Left lung (tissue), 14 donors: ENCODE measurements at places on chromosomes 2 and 18. TPM values are rescaled to one million over a fixed set of nuclear protein-coding genes. Genes with fewer than 3 reads are reported as not detected.

GRCh38 chr2:102652126-102652525 lies 32.8 kb downstream of the SLC9A2 start:
- no peak for DNase-seq

DNA sequence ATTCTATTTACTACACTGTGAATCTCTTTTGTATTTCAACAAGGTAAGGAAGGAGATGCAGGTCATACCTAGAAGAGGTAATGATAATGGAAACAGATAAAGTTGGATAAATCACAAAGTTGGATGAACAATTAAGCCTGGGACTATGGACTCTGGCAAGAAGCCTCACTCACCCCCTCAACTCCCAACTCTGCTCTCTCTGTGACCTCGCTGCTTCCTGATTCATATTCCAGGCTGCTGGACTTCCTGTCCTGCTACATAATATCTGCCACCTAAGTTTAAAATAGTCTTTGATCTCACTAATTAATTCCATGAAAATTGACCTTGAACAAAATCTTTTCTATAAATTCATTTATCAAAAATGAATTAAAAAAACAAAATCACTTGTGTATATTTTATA lies 215.3 kb downstream of the CALCRL start:
- no peak for DNase-seq

- no peak for DNase-seq
Observed at GRCh38 chr2:203379156-203379555, 51.0 kb downstream of the ABI2 start.

- no peak for DNase-seq
Observed at GRCh38 chr18:709771-710170, 2.7 kb downstream of the ENOSF1 start.

DNA sequence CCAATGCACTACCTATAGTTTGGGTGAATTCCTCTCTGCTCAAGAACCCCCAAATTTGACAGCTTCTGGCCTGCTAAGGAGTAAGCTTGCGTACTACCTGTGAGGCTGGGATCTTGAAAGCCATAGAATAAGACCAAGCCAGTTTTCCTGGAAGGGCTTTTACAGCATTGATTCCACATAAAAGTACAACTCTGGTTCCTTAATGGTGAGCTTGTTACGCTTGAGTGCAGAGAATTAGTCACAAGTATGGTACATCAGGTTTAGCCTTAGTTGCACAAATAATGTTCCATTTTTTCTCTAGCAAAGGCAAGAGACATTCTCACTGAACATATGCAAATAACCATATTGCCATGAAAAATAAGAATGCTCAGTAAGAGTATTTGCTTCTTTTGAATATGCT lies 39.1 kb upstream of the STK39 start:
- DNase-seq = no peak

DNA sequence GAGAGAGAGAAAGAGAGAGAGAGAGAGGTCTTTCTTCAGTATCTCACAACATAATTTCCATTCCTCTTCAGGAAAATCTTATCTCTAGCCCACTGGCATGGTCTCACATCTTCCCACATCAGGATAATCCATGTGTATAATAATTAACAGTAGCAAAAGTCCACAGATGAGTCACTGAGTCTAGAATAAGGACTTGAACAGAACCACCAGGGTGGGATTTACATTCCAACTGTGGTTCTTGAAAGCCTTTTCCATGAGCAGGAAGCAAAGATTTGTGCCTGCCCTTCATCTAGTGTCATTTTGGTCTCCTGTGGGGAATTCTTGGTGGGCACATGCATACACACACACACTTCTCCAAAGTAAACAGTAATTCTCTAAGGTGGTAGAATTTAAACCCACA lies 107.1 kb upstream of the TCF4 start:
- DNase-seq = no peak

- DNase-seq = no peak
Observed at GRCh38 chr2:86241611-86242010, 42.4 kb downstream of the MRPL35 start.

GRCh38 chr2:171319164-171319810 lies 114.5 kb downstream of the METTL8 start:
- no peak for DNase-seq

DNA sequence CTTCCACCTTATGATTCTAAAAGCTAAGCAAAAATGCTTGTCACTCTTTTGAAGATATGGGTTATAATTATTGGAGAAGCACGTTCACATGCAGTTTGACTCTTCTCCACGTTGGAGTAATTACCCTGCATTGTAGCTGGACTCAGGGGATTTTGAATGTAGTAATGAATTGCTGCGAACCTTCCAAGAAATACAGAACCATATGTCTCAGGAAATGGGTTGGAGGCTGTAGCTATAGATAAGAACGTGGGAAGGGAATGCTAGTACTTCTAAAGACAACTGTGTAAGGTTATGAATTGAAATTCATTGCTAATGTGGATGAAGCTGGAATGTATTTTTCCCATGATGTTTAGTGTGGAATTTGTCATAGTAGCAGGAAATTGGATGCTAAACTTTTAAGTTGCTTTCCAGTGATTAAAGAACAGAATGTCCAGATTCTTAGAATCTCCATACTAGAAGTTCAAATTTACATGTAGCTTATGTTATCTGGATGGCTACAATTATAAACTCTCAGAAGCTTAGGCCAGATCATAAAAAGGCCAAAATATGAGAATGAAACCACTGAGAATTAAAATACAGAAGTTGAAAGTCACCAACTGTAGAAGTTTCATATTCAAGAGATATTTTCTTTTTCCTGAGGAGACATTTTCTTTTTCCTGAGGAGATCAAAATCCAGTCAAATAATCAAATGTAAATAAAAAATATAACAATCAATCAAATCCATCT lies 27.3 kb upstream of the SPOPL start:
- DNase-seq = no peak

DNA sequence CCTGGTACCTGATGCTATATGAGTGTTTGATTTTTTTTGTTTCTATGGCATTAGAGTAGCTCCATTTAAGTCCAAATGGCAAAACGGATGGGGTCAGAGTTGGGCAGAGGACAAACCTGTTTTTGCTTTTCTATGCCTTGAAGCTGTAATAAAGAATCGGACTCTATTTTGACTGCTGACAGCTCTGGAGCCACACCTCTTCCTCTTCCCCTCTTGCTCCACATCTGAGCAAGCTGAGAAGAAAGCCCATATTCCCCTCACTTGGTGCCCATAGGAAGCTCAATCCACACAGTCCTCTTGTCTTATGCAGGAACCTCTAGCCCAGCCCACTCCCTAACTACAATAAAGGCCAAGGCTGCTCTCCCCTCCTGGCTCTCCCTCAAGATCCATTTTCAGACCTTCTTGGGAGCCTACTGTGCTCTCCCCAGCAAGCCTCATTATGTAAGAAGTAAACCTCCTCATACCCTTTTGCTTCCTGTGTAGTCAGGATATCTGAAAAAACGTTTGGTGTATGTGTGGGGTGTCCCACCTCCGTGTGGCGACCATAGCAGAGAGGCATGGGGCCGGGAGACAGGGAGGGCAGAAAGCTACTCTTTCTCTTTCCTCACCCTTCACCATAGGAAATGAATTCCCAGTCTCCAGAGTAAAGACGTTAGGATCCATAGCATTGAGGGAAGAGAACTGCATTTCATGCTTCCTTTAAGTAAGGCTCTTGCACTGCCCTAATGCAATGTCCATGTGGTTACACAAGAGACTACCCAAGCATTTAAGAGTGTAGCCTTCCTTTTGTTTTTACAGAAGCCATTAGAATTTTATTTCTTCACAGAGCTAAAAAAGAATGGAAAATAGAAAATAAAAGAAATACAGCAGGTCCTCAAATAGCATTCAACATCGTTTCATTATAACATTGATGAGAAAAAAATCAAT lies 41.9 kb upstream of the RAPGEF4 start:
- no peak for DNase-seq

- DNase-seq = no peak
Observed at GRCh38 chr18:28147674-28148171, 29.2 kb downstream of the CDH2 start.

DNA sequence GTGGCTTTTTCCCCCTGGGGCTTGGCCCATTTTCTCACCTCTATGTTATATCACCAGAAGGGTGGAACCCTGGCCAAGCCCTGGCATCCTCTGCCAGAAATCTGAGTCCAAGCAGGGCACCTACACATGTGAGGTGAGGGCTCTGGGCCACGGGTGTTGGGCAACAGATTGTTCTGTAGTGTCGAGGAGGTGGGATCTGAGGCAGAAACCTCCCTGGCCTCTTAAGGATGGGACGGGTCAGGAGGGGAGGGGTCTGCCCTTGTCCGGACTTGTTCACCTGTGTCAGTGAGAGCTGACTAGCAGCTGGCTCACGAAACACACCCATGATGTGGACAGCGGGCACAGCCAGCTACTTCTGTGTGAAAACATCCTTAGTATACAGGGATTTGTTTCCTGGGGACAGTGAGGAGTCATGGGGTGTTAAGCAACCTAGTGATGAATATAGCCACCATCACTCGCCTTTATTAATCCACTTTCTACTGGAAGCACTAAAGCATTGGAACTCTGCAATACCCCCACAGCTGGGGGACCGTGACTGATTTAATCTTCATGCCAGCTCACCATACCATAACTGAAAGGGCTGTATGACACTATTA lies 35.6 kb downstream of the EPAS1 start:
- no peak for DNase-seq

DNA sequence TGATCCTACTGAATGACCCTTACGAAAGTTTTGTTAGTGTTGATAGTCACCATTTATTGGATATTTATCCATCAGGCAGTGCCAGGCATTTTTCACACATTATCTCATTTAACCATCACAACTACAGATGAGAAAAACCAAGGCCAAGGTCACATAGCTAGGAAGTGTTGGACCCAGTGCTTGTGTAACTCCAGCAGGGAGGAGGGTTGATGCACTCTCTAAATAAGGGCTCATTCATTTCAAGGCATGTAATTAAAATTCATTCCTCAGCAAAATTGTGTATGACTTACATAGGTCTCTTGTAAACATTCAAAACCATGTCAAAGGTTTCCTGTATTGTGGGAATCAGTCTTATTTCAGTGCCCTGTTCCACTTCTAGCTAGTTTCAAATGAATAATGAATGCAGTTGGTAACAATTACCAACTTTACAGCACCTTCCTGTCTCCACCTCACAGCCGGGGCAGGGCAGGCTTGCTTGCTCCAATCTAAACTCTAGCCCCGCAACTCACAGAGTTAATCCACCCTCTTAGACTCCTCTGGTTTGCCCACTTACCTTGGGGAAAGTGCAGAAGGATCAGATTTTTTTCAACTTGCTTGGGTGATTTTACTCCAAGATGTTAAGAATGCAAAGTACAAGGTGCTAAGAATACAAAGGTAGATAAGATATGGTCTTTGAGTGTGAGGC lies 5.8 kb upstream of the MAPRE3 start:
- no peak for DNase-seq

DNA sequence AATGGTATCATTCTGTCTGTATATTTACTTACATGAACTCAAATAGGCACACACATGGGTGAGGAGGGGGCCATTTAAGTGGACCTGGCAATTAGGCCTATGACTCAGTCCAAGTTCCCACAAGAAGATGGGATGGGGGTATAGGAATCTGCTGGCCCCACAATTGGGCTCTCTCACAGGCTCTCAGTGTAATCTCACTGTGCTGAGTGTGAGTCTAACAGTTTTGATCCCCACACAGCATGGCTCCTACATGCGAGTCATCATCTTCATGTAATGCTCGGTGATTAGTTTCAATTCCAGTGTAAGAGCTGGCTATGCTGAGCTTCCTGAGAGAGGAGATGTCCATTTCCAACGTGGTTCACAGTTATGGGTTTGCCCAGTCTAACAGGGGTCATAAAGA lies 114.0 kb downstream of the GATA6 start:
- no peak for DNase-seq

DNA sequence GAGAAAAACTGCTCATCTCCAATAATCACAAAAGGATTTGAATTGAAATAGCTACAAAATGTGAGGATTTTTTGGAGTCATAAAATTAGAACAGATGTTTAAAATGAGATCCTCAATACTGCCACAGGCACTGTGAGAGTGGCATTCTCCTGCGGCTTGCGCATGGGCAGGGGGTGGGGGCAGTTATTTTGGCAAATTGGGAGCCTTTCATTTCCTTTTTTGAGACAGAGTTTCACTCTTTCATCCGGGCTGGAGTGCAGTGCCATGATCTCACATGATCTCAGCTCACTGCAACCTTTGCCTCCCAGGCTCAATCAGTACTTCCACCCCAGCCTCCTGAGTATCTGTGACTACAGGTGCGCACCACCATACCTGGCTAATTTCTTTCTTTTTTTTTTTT lies 42.4 kb downstream of the POMC start:
- DNase-seq = no peak

GRCh38 chr2:162298669-162299335 lies 19.7 kb downstream of the IFIH1 start:
- peak; percentile 13 for DNase-seq

- no peak for DNase-seq
Observed at GRCh38 chr18:3910512-3910911, 460.5 kb downstream of the TGIF1 start.

DNA sequence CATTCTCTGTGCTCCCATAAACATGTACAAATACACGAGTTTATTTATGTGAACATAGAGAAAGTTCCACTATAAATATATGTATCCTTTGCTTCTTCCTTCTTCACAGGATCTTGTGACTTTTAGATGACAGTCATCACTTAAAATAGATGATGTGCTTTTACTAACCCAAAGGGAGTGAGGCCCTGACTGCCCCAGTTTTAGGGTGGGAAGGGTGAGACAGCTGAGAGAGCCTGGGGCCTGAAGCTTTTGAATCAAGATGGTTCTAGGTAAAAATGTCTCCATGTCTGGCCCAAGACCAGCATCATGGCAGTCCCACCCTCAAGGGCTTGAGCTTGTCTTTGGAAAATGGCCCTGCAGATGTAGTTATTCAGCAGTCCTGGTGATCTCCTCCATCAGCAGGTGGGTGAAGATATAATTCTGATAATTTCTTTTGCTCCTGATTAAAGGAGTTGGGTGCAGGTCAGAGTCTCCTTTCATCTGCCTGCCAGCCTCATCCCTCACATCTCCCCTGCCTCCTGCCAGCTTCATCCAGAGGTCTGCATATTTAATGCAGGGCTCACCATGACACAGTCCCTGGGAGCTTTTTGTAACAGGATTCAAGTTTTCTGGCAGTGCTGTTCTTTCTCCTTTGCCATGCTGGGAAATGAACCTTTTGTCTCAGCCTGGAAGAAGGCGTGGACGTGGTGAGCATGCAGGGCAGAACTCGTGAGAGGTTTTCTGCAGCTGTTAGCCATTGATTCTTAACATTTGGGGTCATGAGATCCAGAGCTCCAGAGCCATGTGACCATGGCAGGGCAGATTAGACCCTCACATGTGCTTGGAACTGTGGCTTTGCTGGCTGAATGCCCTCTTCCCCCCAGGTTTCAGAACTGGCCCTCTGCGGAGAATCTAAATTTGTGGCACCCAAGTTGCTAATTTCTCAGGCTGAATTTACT lies 2.7 kb downstream of the HRH4 start:
- no peak for DNase-seq

CCDC121 gene
- 11.7 TPM for polyA plus RNA-seq

HOXD1 gene
- polyA plus RNA-seq = 2.5 TPM

LONRF2 gene
- 3.3 TPM for polyA plus RNA-seq

TXNDC9 gene
- 35.5 TPM for polyA plus RNA-seq

NBAS gene
- polyA plus RNA-seq = 52.3 TPM

KATNAL2 gene
- 8.5 TPM for polyA plus RNA-seq

CHRNA1 gene
- polyA plus RNA-seq = 0.24 TPM
